Activated CD4-positive, alpha-beta T cell treated with anti-CD3 and anti-CD28 coated beads, Interleukin-2, Interleukin-6, amounts not matched to agents 100 ng/mL and 50 ng/mL, durations not matched to agents 16 hours and 8 hours (primary cell): ENCODE measurements at places on chromosomes 12 and 14.

GRCh38 chr14:37063467-37064240 is 108.8 kb downstream of the SLC25A21 start:
- DNase-seq = no peak

DNA sequence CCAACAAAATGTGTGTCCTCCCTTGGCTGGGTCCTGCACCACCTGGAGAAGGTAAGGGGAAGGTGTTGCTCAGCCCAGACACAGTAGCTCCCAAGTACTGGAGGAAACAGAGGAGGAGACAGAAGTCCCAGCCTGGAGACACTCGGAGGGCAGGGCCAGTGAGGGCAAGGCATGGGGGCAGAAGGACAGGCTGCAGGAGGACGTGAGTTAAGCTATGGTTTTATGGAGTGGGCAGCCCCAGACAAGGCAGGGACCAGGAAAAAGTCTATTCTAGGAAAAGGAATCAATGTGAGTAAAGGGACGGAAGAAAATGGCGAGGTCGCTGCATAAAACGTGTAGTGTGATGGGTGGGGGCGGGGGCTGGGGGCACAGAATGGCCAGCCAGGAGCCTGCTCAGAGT is 210.1 kb upstream of the DIO3 start:
- DNase-seq = no peak

DNA sequence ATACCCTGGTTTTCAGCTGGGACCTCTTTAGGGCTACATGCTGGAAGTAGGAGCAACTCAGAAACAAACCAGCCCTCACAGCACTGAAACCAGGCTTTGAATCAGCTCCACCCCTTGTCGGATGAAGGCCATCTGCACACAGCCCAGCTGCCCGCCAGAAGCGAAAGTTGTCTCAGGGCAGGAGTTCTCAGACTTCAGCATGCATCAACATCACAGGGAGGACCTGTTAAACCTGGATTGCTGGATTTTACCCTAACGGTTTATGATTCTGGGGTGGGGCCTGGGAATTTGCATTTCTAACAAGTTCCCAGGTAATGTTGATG is 10.9 kb downstream of the SYNDIG1L start:
- DNase-seq = no peak

- no peak for DNase-seq
Measured at GRCh38 chr12:113271466-113271852, 50.2 kb downstream of the TPCN1 start.

GRCh38 chr12:93059925-93060665 is 131.0 kb upstream of the EEA1 start:
- DNase-seq = no peak

GRCh38 chr12:113066813-113067400 is 10.4 kb downstream of the DTX1 start:
- DNase-seq = no peak

DNA sequence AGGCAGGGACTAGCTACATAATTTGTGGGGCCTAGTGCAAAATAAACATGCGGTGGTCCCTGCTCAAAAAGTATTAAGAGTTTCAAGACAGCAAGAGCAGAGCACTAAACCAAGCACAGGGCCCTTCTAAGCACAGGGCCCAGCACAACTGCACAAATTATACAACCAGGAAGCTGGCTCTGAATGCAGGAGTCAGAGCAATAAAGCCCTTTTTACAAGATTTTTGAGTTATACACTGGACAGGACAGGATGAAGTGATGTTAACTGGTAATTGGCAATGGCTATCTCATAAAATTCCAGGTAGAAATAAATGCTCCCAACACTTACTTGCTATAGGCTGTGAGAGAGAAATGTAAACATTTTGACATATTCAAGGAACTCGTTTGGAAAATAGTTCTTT is 86.2 kb upstream of the GPHB5 start:
- no peak for DNase-seq

DNA sequence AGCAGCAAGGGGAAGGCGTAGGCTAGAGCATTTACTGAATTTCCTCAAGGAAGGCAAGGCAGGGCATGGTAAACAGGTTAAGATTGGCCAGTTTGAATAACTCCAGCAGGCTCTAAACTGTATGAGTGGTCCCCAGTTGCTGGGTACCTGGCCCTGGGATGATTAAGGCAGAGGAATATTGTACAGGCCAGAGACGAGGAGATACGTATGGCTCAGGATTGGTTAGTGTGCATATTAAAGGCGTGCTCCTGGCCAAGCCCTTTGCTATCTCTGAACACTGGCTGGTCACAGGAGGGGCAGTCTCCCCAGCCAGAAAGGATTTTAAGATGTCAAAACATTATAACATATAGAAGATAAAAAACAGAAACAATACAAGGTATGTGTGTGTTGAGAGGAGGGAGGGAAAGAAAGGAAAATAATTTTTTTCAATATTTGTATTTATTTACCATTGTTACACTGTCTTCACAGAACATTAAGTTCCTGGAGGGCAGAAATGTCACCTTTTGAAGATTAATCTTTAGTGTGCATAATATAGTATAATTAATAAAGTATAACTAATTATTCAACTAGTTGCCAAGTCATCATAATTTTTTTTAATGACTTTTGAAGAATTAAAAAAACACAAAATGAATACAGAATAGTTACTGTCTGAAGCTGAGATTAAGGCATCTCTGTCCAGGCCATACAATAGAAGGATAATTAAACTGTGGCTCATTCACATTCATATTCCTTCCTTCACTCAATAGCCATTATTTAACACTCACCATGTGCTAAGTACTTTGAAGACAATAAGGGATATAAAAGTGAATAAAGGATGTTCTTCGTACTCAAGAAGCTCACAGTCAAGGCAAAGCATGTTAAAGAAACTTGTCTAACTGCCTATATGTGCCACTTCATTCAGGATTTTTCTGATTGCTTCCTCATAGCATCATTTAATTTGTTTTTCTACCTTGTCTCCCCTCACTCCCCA is 41.9 kb downstream of the DCP1B start:
- no peak for DNase-seq

GRCh38 chr14:23005451-23006187 is 4.3 kb downstream of the C14orf93 start:
- no peak for DNase-seq

DNA sequence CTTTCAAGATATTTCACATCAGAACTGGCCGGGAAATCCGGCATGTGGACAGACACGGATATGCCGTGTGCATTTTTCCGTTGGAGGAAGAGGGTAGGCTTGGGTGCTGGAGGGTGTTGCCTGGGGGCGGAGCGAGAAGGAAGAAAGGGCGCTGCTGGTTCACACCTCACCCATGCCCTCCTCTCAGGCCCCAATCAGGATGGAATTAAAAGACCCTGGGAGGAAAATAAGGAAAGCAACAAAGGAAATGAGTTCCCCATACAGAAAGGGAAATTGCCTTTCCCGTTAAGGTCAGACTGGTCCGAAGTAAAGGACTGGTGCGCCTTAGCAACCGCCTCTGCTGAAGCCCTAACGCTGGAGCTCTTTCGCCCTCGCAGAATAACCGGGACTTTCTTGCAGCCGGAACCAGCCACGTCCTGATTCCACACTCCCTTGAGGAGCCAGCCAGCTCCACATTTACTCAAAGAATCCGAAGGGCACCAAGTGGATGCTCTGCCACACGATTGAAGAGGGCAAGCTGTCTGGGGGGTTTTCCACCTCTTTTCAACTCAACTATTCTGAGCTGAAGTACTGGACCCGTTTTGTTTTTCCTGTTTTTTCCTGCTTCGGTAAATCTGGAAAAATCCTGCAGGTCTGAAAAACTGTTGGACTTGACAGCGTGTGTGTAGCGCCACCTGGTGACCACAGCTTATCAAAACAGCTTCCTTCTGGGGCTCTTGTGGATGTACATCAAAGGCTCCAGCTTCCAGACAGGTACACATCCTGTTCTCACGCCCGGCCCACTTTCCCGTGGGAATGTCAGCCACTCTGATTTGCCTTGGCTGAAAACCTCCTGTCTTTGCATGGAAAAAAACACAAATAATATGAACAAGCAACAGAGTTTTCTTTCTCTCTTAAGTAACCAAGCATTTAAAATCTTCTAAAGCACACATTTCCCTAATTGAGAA is 37.6 kb upstream of the BCL2L14 start:
- peak; percentile 85 for DNase-seq

- DNase-seq = no peak
Measured at GRCh38 chr12:17326649-17327048, 720.7 kb upstream of the LMO3 start.

DNA sequence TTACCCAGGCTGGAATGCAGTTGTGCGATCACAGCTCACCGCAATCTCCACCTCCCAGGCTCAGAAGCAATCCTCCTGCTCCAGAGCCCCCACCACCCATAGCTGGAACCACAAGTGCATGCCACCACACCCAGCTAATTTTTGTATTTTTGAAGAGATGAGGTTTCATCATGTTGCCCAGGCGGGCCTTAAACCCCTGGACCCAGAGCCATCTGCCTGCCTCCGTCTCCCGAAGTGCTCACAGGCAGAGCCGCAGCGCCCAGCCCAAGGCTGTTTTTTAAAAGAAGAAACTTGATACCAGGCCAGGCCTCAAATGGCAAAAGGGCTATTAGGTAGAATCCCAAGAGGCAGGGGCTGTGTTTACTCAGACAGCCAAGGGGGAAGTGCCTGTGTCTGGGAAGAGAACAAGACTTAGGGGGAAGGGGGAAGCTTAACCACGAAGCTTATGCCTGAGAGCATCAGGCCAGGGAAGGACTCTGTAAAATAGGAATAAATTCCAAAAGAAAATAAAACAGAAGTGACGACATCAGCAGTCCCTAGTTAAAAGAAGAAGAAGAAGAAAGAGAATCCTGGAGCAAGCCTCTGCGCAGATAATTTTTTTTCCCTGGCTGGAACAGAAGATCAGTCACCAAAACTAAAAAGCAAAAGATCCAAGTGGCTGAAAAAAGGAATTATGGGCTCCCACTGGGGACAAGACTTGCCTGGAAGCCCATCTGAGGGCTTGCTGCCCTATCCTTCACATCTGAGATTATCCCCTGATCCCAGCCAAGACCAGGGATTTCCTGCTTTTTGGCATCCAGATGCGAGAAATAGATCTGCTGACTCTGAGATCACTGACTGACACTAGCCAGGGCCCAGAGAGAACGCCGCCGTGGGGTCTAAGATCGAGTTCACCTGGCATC is 170.5 kb downstream of the NDUFA12 start:
- DNase-seq = no peak

DNA sequence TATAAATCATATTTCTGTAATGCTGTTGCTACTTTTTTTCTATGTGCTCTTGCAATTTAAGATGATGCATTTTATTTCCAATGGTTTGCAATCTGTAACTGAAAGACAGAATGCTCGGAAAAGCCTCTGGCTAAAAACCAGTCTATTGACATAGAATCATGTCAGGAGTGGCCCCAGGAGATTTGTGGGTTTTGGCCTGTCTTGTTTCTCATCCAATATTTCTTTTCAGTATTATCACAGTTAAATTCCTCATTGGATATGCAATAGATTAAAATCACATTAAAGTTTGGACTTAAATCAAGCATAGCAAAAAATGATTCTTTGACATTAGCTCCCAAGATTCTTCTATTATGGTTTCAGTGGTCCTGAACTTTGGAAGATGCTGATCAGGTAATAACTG is 19.1 kb upstream of the SLC38A2 start:
- DNase-seq = no peak
